ENCODE measurements at places on chromosomes 12 and 14.

DNA sequence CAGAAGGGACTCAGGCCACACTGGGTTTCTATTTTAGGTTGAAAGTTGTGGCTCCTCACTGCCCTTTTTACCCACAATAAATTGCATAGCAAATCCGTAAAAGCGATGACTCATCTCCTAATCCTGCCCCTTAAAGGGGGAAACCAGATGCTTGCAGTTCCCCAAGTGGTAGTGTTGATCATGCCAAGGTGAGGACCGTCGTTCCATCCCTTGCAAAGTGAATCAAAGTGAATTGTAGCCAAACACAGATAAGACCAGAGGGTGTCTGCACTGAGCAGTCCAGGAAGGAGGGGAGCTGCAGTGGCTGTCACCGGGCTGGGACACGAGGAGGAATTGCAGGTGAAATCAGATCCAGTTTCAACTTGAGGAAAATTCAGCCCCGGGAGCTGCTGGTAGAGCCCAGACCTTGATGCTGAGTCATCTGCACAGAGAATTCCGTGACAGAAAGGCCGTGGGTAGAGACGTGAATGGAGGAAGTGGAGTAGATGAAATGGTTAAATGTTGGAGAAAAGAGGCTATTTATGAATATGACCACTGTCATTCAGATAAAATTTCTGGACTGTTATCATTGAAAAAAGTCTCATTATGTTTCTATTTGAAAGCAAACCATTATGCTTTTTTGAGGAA lies 44.2 kb upstream of the MMP17 start:
- peak; percentile 30 for DNase-seq

DNA sequence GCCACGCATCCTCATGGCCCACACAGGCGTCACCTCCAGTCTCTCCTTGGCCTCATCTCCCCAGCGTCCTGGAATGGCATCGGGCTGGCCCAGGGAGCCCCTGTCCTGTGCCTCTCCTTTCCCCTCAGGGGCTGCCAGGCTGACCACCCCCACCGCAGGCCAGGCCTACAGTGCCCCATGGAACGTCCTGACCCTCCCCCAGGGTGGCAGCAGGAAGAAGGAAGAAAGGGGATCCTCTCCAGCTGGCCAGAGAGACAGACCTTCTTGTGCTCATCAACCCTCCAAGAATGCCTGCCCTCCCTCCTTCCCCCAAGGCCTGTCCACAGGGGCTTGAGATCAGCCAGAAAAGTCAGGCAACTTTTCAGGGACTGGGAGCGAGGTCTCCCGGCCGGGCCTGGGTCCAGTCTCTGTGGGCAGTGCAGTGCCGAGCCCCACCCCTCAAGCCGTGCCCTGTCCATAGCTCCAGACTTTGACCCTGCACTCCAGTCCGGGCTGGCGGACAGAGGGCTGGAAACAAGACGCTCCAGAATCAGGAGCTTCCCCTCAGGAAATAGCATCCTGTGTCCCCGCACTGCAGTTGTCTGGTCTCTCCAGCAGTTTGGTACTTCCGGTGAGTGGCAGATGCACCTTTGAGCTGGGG lies at the start of gene DAO:
DAO (plus strand) TSS at position 478 of the 640 bp plus-strand sequence. CDS start 4,915 bp downstream, outside the sequence.
- DNase-seq: no peak

DNA sequence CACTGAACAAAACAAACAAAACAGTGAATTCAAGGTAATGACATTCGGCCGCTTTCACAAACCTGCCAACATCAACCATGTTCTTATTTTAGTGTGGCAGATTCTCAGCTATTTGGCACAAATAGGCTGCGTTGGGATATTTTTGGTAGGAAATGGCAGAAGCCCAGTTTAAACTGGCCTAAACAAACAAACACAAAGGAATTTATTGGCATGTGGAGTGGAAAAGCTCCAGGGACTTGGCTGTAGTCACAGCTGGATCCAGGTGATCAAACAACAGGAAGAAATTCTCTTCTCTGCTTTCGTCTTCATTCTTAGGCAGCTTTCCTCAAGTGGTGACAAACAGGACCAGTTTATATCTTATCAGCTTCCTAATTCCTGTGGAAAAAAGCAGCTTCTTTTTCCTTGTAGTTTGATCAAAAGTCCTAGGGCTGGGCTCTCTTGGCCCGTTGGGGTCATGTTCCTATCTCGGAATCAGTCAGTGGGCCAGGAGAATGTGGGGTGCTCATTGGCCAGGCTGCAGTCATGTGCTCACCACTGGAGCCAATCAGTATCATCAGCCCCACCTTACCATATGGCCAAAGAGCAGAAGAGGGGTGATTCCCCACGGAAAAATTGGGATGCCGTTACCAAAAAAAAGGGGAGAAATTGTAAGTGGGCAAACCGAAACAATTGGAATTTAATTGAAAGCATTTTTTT lies 22.6 kb downstream of the C12orf75 start:
- DNase-seq: no peak

DNA sequence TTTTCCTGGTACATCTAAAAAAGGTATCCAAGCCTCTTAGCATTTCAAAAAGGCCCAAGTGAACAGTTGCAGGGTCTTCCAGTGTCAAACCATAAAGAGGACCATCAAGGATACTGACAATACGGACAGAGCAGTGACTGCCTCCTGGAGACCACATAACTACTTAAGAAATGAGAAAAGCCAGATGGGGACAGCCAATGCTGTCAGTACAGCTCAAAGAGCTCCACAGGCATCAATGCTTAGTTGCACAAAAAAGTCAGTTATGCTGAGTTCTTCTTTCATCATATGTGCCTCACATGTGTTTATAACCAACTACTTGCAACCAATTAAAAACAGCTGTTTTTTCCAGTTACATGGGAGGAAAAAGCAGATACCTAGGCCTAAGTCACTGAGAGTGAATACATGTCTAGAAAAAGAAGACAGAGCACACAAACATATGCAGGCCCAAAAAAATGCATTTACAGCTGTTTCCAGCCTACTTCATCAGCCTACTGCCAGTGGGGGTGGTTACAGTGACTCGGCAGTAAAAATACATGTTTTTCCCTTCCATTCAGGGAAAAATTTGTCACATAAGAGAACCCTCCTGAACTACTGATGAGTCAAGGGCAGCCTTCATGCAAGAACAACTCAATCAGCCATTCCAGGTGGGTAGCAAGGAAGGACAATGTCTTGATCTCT lies 84.0 kb downstream of the DCAF5 start:
- no peak for DNase-seq

DNA sequence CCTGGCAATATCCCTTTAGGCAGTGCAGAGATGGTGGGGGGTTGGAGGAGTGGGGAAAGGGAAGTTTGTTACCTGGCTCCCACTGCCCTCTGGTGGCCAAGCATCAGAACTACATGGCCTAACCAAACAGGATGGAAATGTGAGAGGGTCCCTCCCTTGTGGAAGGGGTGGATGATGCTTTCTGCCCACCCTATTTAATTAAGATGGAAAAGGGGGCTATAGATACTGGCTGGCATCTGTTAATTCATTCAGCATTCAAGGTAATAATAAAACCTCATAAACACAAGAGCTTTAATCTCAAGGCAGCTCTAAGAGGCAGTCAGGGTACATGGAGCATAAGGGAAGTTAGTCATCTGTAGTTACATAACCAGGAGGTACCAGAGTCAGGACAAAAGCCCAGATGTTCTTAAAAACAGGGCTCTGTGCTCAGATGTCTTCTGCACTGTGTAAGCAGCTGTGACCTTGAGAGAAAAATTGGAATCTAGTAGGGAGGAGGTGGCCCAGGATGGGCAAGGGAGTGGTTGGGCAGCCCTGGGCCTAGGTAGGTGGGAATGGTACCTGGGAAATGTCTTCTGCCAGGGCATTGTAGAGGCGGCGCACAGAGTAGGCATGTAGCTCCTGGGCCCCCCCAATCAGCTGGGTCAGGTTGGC lies 4.6 kb downstream of the AP1G2 start:
- peak; percentile 58 for DNase-seq

DNA sequence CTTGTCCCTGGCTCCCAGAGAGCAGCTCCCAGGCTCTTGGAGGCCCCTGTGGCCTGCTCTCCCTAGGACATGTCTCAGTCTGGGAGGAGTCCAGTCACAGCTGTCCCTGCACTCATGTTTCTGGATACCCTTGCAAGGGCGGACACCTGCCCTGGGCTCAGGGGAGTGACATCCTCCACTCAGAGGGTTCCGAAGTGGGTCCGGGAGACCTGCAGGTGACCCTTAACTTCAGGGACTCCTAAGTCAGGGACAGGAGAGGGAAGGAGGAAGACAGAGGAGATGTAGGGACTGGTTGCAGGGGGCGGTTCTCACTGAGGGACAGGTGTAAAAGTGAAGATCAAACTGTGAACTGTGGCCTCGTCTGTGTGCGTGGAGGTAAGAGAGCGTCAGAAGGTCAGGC lies 37.6 kb downstream of the CACNA2D4 start:
- no peak for DNase-seq

DNA sequence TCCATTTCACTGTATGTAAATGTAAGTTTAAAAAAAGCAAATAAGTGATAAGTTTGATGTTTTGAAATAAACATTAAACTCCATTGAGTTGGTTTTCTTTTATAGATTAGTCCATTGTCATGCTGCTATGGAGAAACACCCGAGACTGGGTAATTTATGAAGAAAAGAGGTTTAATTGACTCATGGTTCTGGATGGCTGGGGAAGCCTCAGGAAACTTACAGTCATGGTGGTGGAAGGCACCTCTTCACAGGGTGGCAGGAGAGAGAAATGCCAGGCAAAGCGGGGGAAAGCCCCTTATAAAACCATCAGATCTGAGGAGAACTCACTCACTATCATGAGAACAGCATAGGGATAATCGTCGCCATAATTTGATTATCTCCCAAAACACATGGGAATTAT lies 48.4 kb upstream of the OXA1L start:
- no peak for DNase-seq

DNA sequence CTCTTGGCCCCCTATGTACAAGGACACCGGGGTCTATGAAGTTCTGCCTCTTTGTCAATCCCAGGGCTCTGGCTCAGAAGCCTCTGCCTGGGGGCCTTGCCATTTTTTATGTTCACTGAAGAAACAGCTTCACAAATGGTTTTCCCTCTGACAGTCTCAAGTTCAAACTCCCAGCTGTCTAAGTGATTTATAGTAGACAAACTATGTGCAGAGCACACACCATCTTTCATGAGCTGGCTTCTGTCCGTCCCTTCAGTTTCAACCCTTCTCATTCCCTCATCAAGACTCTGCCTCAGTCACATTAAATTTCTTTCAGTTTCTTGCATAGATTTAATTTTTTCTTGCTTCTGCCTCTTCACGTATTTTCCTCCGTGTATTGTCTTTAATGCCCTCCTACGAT lies 2.7 kb upstream of the DCD start:
- no peak for DNase-seq

GRCh38 chr12:638953-639557 lies 24.2 kb downstream of the NINJ2 start:
- DNase-seq: peak; percentile 50

DNA sequence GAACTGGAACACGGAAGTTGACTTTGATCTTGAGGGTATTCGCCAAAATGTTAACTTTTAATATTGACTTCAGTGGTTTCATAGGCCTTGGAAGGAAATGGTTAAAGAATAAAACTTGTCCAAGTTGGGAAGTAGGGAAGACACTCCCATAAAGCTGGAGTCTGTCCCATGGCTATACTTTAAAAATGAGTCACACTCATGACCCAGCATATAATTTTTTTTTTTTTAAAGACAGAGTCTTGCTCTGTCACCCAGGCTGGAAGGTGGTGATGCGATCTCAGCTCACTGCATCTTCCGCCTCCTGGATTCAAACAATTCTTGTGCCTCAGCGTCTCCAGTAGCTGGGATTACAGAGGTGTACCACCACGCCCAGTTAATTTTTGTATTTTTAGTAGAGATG lies 19.6 kb downstream of the TMPRSS12 start:
- DNase-seq: no peak

DNA sequence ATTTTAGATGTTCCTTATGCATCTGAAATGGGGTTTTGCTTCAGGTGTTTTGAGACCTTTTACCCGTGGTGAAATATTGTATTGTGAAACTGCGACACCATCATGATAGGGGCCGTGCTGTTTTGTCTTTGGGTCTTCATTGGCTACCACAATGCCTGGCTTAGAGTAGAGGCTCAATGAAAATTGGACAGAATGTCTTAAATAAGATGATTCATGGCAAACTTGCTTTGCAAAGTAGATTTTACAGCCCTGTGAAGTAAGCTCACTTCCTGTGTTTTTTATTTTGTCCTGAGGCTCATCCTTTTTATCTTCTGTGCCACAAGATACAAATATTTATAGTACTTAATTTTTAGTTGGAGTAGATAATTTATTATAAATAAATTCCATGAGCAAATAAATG lies 111.3 kb upstream of the FRMD6 start:
- no peak for DNase-seq

- no peak for DNase-seq
Measured at GRCh38 chr14:77562681-77563080, 53.8 kb downstream of the SPTLC2 start.

- DNase-seq: no peak
Measured at GRCh38 chr14:64715146-64715627, 11.0 kb downstream of the PLEKHG3 start.

- no peak for DNase-seq
Measured at GRCh38 chr14:93997916-93998870, 1.1 kb downstream of the CCDC197 start.

- no peak for DNase-seq
Measured at GRCh38 chr12:131218923-131219669, 265.4 kb downstream of the ADGRD1 start.

- DNase-seq: no peak
Measured at GRCh38 chr12:131994589-131994988, 44.8 kb downstream of the EP400 start.

GRCh38 chr12:63006536-63006935 lies 71.6 kb upstream of the PPM1H start:
- DNase-seq: no peak

DNA sequence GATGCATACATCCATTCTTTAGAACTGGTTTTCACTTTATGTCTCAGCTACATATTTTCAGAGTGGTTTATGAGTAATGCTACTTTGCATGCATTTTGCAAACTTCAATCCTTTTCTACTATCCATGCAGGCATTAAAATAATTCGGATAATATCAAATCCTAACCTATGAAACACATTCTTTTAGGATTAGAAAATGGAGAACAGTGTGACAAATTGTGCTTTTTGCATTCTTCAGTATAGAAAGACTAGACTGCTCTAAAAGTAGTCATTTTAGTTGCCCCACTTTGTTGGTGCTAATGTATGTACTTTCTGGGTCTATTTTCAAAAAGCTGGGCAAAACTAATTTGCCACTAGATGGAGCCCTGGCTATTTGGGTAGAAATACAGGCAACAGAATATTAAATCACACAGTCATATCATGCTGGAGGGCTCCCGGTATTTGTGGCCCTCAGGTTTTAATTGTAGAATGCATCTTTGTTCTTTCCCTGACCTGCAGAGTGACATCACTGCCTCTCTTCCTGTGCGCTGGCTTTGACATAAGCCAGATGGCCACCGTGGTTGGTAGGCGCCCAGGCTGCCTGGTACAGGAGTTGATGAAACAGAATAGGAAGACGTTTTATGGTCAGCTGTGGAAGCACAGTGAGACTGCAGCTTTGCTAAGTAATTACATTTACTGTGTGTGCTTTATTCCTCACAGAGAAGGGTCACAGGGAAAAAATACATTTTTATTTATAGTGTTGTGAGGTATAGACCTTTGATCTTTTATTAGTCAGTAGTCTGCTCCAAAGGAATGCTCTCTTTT lies 28.1 kb downstream of the MSRB3 start:
- peak; percentile 72 for DNase-seq
